ENCODE measurements at places on chromosomes 11 and 22.

GRCh38 chr11:87295237-87295636 lies 257.5 kb downstream of the TMEM135 start:
- no peak for DNase-seq

- no peak for DNase-seq
Measured at GRCh38 chr11:117862019-117862725, 14.3 kb downstream of the FXYD6 start.

DNA sequence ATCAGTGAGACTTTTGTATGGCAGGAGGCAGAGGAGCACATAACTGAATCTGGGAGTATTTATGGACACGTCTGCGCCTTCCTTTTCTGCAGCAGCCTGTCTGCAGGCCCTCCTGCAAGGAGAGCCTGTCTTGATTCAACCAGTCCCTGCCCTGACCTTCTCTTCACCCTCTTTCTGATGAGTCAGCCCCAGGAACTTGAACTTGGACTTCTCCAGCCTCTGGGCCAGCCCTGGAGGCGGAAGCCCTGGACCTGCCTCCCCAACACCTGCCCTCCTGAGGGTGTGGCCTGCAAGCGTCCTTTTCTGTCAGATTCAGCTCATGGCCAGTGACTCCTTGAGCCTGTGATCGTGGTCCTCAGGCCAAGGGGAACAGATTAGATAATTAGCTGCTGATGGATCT lies 20.0 kb downstream of the DAGLA start:
- DNase-seq: no peak

DNA sequence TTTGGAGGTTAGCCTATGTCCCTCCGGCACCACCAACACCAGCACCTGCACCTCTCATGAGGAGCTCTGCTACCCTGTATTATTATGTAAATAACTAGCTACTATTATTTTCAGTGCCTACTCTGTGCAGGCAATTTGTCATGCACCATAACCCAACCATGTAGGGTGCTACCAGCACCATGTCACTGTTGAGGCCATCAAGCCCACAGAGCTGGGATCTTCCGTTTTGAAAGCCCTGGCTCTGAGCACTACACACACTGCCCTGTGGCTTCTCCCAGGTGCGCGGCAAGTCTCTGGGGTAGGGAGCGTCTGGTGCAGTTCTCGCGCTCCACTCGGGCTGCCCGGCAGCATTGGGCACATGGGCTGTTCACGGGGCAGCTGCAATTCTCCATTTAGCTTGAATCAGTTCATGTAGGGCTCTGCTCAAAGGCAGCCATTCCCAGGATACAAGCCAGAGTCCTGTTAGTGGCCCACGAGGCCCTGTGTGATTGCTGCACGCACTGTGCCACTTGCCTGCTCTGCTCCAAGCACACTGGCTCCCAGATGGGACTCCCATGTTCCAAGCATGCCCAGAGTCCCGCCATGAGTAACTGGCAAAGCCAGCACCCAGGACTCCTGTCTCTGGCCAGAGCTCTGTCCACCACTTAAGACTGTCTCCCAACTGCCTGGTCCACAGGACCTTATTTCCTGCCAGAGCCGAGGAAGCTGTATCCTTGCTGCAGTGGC lies 42.5 kb upstream of the CDON start:
- no peak for DNase-seq

DNA sequence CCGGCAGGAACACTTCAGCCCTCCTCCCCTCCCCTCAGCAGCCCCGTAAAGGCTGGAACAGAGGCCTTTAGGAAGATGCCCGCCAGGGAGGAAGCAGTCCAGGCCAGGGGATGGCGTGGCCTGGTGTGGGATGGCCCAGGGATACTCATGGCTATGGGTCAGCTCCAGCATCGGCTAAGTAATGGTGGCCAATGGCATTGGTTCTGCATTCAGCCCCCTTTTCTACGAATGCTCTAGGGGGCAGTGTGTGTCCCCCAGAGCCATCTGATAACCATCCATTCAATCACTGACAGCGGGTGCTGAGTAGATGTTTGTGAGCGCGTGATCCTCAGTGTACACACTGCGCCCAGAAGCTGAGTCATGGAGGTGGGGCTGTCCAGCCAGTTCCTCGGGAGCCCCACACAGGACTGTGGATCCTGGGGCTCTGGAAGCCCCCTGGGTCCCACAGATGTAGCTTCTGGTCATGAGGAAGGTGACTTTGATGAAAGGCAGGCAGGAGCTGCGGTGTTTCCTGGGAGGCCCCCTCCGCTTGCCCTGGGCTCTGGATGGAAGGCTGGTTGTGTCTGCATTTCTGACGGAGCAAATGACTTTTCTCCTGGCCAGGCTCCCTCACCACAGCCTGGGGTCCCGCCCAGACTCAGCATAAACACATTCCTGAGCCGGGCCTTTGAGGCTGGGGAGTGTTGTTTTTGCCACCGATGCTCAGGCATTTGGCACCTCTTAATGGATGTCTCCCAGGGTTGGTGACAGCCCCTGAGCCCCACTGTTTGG lies 46.5 kb downstream of the FBLN1 start:
- DNase-seq: no peak

- no peak for DNase-seq
Measured at GRCh38 chr11:72840780-72841179, 26.6 kb downstream of the ATG16L2 start.

DNA sequence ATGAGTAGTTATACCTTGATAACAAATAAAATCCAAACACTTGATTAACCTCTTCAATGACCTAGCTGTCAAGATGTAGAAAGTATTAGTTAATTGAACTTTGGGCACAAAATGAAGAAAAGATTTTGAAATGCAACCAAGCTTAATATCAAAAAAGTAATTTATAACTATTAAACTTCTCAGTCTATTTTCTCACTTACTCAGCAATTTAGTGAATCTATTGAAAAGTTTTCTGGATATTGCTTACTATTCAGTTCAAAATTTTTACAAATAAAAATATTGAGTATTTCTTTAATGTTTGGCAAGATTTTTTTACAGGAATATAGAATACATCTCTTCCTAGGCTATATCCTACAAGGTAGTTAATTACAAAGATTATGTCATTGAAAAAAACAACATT lies 192.5 kb downstream of the GRIA4 start:
- no peak for DNase-seq

GRCh38 chr22:35554297-35554845 lies 13.7 kb downstream of the RASD2 start:
- DNase-seq: no peak

GRCh38 chr11:46216019-46216764 lies 61.3 kb upstream of the CREB3L1 start:
- no peak for DNase-seq

DNA sequence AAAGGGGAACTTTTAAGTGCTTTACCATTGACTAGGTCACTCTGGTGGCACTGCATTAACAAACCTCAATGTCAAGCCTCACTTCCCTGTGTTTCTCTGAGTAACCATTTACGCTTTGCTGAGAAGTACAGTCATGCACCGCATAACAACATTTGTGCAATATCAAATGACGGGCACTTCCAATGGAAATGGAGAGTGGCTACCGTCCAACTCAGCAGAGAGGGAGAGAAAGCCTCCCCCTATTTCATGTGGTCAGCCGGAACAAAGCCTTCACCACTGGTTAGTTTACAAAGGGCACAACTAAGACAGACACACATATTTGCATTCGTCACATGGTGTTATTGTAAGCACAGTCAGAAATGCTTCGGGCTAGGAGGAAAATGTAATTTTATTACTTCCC lies 117.3 kb downstream of the RASSF10 start:
- no peak for DNase-seq

- DNase-seq: no peak
Measured at GRCh38 chr11:130442737-130443136, 5.7 kb upstream of the ADAMTS15 start.

DNA sequence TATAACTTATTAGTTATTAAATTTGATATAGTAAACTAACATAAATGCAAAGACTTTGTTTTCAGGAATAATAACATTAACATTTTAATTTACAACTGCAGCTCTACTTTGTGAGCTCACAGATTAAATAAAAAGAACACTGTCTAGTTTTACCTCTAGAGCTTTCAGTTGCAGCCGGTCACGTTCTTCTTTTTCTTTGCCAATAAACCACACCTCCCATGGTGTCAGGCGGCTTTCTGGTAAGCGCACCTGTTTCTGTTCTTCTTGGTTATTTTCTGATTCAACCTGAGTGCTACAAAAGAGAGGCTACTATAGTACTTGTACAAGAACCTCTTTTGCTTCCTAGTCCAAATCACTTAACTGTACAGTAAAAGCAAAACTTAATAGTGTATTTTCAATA lies 5.8 kb downstream of the CCDC34 start:
- DNase-seq: no peak

GRCh38 chr11:36469063-36469462 lies 41.0 kb downstream of the TRAF6 start:
- DNase-seq: no peak

DNA sequence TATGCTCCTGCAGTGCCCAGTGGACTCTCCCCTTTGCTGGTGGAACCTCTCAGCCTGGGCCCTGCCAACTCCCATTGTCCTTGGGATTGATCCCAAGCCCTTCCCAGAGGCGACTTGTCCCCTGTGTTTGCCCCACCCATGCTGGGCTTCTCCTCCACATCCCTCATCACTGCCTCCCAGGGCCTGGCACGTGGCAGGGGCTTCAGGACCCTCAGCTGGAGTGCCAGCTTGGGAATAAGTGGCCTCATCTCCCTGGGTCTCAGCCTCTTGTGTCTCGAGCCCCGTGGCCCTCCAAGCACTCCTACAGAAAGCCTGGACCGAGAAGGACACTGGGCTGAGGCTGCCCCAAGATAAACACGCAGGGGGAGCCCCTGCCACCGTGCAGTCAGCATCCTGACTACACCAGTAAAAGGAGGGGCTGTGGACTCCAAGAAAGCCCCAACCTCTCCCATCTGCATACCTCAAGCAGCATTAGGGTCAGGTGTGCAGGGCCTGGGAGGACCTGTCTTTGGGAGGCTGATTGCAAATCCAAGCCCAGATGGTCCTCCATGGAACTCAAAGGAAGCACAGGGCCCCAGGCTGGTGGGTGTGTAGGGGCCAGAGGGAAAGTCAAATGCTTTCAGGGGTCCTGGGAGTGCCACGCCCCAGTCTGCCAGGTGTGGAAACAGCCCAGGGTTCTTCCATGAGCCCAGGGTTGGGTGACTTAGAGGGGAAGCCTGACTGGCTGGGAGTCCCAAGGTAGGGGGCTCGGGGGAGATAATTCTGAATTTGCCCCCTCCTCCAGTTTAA lies 9.5 kb upstream of the GNAZ start:
- no peak for DNase-seq
